ENCODE measurements at places on chromosomes 4 and X.

DNA sequence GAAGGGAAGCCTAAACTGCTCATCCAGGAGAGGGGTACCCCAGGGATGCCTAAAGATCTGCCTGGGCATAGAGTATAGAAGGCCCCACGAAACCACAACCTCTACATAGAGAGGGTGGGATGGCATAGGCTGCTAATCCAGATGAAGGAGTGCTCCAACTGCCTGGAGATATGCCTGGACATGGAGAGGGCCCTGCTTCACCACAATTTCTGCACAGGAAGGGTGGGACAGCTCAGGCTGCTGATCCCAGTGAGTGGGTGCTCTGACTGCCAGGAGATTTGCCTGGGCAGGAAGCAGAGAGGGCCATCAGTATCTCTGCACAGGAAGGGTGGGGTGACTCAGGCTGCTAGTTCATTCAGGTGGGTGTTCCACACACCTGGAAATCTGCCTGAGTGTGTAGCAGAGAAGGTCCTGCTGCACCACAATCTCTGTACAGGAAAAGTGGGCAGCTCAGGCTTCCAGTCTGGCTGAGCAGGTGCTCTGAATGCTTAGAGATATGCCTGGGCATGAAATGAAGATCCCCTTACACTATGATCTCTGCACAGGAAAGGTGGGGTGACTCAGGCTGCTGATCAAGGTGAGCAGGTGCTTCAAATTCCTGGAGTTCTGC is 61.1 kb downstream of the ZNF518B start:
- DNase-seq: no peak

GRCh38 chr4:105227054-105227453 is 80.4 kb downstream of the TET2 start:
- DNase-seq: no peak

DNA sequence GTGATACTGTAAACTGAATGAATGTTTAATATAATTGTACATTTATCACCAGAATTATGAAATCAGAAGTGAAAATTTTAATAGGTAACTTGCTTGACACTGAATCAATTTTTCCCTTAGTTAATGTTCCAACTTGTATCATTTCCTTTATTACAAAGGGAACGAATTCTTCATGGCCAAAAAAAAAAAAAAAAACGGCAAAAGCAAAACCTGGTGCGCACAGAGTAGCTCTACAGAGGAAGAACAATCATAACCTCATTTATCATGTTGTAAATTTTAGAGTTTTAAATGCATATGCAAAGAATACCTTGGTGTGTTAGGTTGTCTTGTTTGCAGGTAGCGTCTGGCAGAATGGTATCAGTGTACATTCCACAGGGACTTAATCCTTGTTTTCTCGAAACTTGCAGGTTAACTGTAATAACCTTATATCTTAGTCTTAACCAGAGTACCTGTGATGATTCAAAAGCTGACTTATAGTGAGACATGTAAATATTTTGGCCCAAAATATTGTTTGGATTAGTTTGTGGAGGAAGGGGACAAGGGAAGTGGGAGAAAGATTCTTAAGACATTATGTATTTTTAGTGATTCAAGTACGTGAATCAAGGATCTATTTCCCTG is 70.0 kb downstream of the NPNT start:
- DNase-seq: no peak

- peak; percentile 63 for DNase-seq
Measured at GRCh38 chr4:102862016-102862415, 6.8 kb upstream of the CISD2 start.

GRCh38 chr4:176575141-176575730 is 217.5 kb downstream of the VEGFC start:
- DNase-seq: no peak

DNA sequence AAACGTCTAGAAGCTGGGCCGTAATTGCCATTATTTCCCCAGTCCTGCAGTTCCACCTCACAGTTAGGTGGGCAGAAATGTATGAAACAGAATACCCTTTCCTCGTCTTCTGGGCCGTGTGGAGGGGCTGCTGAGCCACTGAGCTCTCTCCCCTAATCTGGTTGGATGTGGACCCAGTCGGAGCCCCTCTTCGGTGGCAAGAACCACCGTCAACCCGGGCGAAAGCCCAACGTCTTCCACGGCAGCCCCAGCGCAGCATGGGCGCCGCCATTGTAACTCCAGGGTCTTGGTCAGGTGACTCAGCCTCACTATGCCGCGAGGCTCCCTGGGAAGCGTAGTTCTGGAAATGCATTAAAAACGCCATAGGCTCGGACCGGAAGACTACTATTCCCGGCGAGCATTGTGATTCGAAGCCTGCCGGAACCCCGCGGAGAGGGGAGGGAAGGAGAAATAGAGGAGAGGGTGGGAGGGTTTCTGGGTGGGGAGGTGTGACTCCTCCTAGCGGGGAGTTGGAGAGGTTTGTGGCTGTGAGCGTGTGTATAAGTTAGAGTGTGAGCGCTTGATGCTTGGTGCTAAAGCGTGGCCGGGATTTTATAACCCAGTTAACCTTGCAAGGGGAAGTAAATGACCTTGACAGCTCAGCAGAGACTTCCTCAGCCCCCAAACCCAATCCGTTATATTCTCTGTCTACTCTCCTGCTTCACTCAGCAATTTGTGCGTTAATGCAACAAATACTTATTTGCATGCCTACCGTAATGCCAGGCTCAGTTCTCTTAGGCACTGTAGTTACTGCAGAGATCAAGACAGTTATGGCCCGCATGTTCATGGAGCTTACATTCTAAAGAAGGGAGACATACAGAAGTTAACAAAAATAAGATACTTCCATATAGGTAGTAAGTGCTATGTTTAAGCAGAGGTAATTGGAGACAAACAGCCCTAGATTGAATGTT is at the start of gene GATB:
TSS of gene GATB (minus strand) at position 296 of the 950 bp plus-strand sequence. CDS start at position 271, 25 bp downstream.
- peak; percentile 96 for DNase-seq

GRCh38 chrX:134520860-134521390 is 61.0 kb downstream of the HPRT1 start:
- DNase-seq: peak; percentile 41

DNA sequence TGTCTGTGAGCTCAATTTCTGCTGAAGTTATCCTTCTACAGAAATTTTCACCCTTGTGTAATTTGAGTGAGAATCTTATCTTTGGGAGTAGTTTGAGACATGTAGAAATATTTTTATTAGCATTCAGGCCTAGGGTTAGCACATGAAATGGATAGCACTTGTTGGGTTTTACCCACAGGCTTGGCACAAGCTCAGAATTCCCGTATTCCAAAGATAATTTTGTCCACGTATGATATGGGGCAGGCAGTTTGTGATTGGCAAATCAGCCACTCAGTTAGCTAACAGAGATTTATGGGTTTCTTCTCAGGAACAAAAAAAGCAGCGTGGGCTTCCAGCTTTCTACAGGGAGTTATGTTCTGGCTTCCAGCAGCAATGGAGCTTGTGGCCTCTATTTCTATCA is 117.9 kb upstream of the DCAF8L1 start:
- no peak for DNase-seq

GRCh38 chr4:99651016-99651769 is 6.4 kb downstream of the C4orf54 start:
- no peak for DNase-seq

DNA sequence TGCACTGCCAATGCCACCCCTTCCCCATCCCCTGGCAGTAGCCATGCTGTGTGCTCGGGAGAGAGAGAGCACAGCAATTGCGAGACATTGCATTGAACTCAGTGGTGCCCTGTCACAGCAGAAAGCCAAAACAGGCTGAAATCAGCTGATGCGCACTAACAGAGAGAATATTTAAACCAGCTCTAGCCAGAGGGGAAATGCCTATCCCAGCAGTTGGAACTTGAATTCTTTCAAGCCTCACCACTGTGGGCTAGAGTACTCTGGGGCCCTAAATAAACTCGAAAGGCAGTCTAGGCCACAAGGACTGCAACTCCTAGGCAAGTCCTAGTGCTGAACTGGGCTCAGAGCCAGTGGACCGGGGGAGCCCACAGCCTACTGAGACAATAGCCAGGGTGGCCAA is 17.7 kb upstream of the RP2 start:
- no peak for DNase-seq

DNA sequence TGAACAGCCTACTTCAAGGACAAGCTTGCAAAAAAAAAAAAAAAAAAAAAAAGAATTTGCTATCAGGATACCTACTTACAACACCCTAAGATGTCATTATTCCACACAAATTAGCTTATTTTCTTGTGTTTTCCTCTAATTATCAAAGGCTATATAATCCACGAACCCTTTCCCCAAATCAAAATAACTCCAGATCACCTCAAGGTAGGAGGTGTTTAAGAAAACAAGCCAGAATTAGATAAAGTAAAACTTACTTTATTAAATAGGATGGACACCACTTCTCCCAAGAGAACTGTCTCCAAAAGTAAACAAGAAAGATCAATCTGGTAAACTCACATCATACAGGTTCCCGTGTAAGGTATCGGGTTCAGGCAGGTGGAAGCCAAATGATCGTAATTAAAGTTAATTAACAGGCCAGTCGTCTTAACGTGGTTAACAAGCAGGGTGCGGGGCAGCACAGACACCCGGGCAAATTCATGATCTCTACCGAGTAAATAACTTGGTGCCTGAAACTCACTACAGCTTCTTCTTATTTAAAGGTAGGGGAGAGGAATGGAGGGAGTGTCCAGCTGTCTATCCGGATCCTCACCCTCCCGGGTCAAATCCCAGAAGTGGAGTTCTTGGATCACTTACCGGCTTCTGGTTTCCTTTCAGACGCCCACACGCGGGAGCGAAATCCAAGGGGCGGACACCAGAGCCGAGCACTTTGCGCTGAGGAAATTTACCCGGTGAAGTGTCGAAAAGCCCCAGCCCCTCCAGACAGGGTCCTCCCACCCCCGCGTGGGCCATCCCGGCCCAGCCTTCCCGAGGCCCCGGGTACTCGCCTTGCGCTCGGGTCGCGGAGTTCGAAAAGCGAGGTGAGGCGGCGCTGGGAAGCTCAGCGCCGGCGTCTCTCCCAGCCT is 708 bp downstream of the ARAP2 start:
- DNase-seq: peak; percentile 61

GRCh38 chr4:57254754-57255153 is 144.6 kb upstream of the IGFBP7 start:
- DNase-seq: no peak

GRCh38 chrX:2595258-2595657 is 94.5 kb upstream of the DHRSX start:
- DNase-seq: no peak

GRCh38 chr4:136687118-136687517 is 845.2 kb downstream of the PCDH18 start:
- no peak for DNase-seq

- DNase-seq: no peak
Measured at GRCh38 chrX:128728943-128729342, 676.7 kb upstream of the ACTRT1 start.

- DNase-seq: no peak
Measured at GRCh38 chr4:30619679-30620078, 100.5 kb upstream of the PCDH7 start.

- DNase-seq: no peak
Measured at GRCh38 chr4:85399270-85399669, 75.7 kb upstream of the ARHGAP24 start.

DNA sequence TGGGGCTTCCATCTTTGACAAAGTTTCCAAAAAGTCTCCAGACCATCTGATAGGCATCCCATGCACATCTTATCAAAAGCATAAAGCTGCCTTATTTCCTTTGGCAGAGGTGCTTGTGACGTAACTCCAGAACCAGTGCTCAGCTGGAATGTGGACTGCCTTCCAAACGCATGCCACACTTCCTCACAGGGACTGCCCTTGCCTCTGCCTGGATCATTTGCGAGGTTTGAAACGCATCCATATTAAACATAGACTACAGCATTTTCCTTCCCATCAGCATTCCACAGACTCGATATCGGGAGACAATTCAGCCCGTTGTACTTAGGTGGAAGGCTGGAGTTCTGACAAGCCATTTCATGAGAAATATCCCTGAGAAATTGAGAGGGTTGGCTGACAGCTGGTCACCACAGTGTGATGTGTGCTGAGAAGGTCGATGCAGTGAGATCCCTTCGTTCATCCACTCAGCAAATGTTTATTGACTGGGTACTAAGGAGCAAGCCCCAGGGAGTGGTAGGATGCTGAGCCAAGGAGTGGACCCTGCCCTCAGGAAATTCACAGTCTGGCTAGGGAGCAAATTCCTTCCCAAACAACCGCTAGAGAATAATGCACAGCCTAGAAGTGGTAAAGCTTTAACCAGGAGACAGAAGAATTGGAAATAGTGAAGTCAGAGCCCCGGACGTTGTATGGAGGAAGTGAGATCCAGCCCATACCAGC is 376.0 kb downstream of the BCOR start:
- DNase-seq: peak; percentile 7

DNA sequence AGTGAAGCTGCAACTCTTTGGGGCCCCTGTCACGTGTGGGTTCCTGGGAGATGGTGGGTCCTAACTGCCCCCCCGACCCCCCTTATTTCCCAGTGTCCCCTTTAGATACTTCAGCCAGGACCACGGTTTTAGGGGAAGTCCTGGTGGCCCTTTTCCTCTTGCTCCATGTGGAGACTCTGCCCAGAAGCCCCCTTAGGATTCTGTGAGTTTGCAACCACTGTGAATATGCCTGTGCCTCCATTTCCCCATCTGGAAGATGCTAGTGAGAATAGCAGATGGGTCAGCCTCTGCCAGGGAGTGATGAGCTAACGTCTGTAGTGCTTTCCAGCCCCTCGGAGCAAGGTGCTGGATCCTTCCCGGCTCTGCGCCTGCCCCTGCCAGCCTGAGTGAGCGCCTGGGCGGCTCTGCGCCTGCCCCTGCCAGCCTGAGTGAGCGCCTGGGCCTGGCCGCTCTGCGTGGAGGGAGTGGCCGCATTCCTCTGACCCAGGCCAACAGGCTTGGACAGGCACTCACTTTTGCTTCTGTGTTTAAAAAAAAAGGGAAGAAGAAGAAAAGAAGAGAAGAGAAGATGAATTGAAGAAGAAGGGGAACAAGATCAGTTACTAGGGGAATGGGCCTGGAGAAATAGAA is 6.7 kb upstream of the CITED1 start:
- DNase-seq: no peak

GRCh38 chr4:139581096-139581495 is 25.1 kb upstream of the SETD7 start:
- no peak for DNase-seq

- DNase-seq: no peak
Measured at GRCh38 chrX:107541244-107541643, 87.1 kb upstream of the PRPS1 start.

DNA sequence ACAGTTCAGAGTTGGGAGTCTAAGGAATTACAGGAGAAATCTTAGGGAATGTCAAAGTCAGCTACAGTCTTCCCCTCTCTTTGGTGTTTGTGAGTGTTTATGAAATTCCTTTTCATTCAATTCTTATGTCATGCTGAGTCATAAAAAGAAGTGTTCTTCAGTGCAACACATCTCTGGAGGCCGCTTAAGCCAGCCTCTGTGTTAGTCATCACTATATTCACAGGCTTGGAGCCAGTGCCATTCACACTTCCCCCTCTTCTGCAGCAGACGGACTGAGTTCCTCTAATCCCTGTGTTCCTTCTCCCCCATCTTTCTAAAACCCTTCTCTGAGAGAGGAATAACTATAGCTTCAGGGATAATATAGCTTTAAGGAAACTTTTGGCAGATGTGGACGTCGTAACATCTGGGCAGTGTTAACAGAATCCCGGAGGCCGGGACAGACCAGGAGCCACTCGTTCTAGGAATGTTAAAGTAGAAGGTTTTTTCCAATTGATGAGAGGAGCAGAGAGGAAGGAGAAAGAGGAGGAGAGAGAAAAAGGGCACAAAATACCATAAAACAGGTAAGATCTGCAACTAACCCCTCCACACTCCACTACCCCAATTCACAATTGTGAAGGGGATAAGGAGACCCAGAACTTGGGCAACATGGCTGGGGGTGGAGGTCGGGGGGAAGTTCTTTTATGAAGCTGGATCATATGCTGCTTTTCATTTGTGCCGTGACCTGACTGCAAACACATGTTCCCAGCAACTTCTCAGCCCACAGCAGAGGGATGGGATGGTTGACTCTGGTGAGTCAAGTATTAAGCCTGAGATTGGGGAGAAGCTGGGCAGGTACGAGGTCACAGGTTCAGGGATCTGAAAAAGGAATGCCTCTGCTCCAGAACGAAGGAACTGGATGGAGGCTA is at the start of gene SRPX2:
TSS of gene SRPX2 (plus strand) at position 244 of the 905 bp plus-strand sequence. CDS start 2,124 bp downstream, outside the sequence.
- DNase-seq: peak; percentile 80

All from inflammatory macrophage (primary cell).